ENCODE measurements at places on chromosomes 6 and 20.

DNA sequence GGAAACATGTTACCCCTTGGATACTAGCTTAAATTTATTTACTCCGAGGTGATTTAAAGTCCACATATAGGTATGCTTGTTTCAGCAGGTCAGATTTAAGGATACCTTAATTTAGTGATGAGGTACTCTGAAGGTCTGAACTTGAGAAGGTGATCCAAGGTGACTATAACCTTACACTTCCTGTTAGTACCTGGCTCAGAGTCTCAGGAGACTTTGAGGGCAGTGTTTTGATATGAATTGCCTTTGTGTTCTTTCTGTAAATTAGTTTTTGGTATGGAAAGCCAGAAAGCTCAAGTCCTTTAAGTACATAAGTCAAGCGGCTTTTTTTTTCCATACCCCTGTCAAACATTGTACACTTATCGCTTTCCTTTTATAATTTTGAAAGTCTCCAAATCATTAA lies 489.0 kb downstream of the CDKAL1 start:
- DNase-seq = no peak

DNA sequence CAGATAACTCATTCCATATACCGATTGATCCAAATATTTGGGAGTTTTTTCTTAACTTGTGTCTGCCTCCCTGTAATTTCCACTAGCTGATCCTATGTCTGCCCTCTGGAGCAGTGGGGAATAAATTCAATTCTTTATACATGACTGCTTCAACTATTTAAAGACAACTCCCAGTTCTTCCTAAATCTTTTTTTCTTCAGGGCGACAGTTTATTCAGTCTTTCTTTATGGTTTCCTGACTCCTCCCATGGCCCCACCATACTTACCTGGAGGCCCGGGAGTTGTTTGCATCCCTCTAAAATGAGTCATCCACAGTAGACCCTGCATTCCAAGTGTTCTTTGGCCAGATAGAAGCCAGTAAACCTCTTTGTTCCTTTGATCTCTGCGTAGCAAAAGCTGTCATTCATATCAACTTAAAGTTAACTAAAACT lies 73.6 kb downstream of the LCA5 start:
- DNase-seq = no peak

GRCh38 chr6:135014353-135014832 lies 40.2 kb downstream of the HBS1L start:
- DNase-seq = no peak

DNA sequence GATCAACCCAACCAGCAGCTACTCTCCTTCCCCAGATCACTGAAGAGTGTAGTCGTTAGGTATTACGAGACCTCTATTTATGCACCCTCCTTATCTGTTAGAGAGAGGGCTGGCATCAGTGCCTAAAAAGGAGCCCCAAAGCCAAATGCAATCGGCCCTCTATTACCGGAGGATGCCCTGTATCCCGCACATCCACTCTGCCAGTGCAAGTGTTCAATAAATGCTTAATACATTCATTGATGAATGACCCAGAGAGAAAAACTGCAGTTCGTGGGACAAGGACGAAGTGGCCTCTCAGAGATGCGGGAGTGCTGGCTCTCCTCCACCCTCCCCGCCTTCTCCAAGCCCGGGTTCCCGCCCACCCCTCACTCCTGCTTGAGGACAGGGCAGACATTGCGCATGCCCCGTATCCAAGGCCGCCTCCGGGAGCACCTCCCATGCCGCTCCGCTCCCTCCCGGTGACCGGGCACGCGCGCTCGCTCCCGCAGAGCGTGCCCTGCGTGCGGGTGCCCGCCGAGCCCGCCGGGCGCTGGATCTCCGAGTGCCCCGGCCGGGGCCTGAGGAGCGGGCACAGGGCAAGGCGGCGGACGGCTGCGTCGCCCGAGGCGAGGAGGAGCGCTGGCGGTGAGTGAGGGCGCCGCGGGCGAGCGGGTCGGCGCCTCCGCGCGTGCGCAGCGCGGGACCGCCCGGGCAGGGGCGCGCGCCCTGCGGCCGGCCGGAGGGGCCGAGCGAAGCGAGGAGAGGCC lies 27.2 kb upstream of the BTBD3 start:
- peak; percentile 57 for DNase-seq

DNA sequence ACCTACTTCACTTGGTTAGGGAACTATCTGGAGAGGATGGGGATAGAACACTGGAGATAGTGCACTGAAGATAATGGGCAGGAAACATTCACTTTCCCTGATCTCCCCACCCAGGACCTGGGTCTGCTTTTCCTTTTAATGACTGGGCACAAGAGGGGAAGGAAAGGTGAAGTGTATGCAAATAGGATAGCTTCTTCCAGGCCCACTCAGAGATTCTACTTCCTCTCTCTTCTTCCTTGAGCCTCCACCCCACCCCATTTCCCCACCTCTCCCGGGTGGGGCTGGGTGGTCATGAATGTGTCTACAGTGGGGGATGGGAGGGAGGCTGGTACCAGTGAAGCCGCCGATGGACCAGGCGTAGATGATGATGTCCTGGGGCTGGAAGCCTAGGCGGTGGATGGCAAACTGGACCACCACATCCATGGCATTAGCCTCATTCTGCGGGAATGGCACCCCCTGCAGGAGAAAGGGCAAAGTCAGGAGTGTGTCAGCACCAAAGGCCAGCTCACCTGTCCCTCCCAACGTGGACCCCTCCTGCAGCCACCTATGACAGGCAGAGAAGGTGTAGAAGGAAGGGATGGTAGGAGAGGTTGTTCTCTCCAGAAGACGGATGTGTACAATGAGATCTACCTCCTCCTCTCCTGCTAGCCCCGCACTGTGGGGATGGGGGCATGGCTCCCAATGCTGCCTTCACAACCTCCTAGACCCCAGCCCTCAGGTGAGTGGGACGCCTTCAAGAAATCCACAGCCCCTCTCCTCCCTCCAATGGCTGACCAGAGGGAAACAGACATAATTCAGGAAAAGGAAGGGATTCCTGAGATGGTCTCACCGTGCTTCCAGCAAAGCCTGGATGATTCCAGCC lies 8.6 kb upstream of the LY6G5C start:
- no peak for DNase-seq

DNA sequence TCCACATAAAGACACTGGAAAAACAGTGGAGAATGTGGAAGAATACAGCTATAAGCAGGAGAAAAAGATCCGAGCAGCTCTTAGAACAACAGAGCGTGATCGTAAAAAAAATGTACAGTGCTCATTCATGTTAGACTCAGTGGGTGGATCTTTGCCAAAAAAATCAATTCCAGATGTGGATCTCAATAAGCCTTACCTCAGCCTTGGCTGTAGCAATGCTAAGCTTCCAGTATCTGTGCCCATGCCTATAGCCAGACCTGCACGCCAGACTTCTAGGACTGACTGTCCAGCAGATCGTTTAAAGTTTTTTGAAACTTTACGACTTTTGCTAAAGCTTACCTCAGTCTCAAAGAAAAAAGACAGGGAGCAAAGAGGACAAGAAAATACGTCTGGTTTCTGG lies 57.1 kb downstream of the MAP3K4 start:
- peak; percentile 77 for DNase-seq

DNA sequence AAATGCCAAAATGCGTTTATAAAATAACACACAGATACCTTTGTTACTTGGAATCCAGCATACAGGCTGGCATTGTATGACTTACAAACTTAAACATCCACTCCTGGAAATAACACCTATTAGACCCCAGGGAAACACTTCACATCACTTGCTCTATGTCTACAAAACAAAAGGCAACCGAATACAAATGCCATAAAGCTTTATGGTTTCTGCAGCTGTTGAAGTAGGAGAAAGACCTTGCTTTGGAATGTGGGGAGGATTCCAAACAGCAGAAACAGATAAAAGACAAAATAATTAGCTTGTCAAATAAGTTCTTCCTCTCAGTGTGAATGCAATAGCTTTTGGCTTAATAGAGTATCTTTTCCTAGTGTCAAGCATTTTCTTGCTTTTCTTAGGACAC lies 9.8 kb upstream of the AMD1 start:
- no peak for DNase-seq

DNA sequence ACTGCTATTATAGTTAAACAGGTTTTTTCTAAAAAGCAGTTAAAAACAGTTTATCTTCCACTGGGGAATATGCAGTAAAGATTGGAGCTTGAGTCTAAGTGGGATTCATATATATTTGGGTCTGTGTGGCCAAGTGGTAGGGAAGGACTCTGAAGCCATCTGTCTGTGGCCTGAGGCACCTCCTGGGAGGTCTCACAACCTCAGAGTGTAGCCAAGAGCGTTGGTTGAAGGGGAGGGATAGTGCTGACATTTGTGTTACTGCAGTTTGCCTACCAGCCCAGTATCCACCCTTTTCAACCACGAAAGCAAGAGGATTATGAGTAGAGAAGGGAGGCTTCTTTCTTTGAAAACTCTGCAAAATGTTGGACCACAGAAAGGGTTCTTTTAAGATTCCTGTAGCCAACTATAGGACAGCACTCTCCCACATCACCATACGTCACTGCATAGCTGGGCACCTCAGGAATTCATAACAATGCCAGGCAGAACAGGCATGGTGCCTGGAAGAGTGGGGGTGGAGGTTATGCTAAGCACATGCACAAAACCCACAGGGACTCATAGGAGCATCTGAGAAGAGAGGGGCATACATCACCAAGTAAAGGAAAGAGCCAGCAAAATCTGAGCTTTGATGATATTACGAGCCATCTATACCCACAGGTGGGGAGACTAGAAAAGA lies 90.5 kb upstream of the HEY2 start:
- DNase-seq = no peak

- no peak for DNase-seq
Measured at GRCh38 chr6:21478883-21479539, 114.5 kb upstream of the SOX4 start.

DNA sequence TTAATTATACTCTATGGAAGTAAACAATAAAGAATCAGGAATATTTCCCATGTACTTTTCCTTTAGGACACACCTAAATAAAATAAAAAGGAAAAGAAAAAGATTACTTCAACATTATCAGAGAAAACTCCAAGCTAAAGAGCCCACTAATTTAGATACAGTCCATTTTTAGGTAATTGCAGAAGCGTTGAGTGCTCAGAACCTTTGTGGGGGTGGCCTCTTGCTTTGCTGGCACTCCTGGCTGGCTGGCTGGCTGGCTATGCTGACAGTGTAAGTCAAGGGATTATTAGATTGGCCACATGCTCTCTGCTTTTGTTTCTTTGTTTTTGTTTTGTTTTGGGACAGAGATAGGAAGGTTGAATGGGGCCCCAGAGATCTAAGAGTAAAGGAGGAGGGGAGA lies at the start of gene GJE1:
GJE1 (plus strand) TSS at position 301 of the 400 bp plus-strand sequence. CDS start 234 bp downstream, outside the sequence.
- no peak for DNase-seq
